ENCODE measurements at places on chromosomes 1 and 21. TPM values are rescaled to one million over a fixed set of nuclear protein-coding genes. Genes with fewer than 3 reads are reported as not detected.

GRCh38 chr1:247966532-247967204 is 1.6 kb downstream of the OR2AK2 start:
- DNase-seq: no peak

The FABP3 gene
- total RNA-seq: not detected

GRCh38 chr1:227218870-227219573 is 99.3 kb downstream of the CDC42BPA start:
- no peak for DNase-seq

DNA sequence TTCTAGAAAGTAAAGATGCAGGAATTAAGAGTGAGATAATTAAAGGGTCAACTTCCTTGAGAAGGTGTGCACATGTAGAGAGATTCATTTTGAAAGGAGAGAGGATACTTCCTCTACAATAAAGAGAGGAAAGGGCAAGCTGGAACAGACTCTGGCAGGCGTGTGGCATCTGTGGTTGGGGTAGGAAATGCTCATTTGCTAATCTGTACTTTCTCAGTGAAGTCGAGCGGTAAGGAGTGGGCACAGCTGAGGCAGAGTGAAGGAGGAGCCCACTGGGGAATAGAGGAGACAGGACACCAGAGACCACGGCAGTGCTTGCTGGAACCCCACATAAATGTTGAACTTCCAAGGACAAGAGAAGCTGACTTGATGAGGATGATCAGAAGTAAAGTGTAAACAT is 49.1 kb downstream of the PCSK9 start:
- DNase-seq: no peak

GRCh38 chr1:94438692-94439276 is 20.6 kb downstream of the ABCD3 start:
- DNase-seq: no peak

GRCh38 chr1:51316113-51316845 is 14.1 kb downstream of the TTC39A start:
- DNase-seq: no peak

The KRTAP19-3 gene
- total RNA-seq: not detected

GRCh38 chr1:107618539-107618938 is 346.4 kb downstream of the VAV3 start:
- no peak for DNase-seq

The CPLANE2 gene
- total RNA-seq: 8.7 TPM

DNA sequence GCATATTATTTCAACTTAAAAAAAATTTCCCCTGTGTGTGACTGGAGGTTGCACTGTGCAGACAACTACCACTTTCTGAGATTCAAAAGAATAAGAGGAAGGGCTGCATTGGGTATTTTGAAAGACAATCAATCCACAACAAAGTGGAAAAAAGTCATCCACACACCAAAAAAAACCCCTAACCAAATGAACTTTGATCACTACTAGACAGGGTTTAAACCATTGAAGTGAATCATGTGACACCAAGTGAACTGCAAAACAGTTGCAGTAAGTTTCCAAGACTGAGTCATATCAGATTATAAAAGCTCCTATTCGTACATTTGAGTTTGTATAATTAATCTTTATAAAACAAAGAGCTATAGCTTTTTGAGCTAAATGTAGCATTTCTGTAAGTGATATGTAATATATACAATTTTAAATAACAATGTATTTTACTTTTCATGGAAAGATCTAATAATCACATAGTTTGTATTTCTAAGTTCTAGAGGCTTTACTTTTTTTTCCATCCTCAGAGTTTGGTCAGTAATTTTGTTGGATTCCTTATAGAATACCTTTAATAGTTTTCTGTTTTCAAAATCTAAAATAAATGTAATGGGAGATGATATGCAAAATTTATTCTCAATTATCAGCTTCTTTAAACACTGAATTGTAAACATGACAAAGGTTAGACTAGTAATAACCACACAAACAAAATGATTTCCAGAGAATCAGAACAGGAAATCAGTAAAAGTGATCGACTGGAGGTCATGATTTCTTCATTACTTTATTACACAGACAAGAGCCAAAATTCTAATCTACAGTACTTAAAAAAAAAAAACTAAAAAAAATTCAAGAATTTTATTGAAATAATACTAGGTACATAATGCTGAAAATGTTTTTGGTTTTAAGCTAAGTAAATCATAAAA is 50.5 kb upstream of the GFI1 start:
- no peak for DNase-seq

DNA sequence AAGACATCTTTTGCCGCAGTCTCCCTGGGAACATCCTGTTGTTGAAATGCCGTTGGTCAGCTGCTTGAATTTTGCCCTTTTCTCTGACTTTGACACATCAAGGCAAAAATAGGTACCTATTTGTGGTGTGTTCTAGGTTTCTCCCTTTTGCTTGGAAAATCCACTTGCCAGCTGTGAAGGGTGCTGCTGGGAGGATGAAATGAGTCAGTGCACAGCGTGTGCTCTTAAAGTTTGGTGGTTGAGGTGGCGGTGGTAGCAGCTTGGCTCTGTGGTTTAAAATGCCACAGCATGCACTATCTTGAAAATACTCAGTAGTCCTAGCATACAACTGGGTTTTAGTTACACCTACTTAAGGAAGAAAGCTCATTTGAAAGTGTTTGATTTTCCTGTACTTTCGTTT is 183.8 kb downstream of the DHRS3 start:
- DNase-seq: peak; percentile 81
